ENCODE measurements at places on chromosomes 4 and X.
A peak's percentile ranks its signal among the peaks of the same experiment; 100 is the strongest.

GRCh38 chr4:47483745-47484144 is 1.3 kb upstream of the ATP10D start:
- peak; percentile 68 for DNase-seq

- peak; percentile 55 for DNase-seq
Measured at GRCh38 chr4:164807611-164808010, 53.7 kb downstream of the SMIM31 start.

- DNase-seq, result no peak
Measured at GRCh38 chr4:109554971-109555370, 5.1 kb upstream of the MCUB start.

- peak; percentile 93 for DNase-seq
Measured at GRCh38 chr4:74109116-74109869, 10.3 kb upstream of the CXCL2 start.

GRCh38 chrX:18895189-18895951 is 88.5 kb downstream of the PHKA2 start:
- no peak for DNase-seq

- DNase-seq, result no peak
Measured at GRCh38 chrX:153772316-153773217, 8.3 kb upstream of the SRPK3 start.

- no peak for DNase-seq
Measured at GRCh38 chrX:68632491-68632890, 15.0 kb upstream of the STARD8 start.

GRCh38 chrX:22481436-22481835 is 208.7 kb downstream of the CBLL2 start:
- no peak for DNase-seq

GRCh38 chr4:146398404-146398803 is 123.3 kb downstream of the SLC10A7 start:
- no peak for DNase-seq

GRCh38 chr4:31741326-31741725 is 1021.2 kb downstream of the PCDH7 start:
- DNase-seq, result no peak

DNA sequence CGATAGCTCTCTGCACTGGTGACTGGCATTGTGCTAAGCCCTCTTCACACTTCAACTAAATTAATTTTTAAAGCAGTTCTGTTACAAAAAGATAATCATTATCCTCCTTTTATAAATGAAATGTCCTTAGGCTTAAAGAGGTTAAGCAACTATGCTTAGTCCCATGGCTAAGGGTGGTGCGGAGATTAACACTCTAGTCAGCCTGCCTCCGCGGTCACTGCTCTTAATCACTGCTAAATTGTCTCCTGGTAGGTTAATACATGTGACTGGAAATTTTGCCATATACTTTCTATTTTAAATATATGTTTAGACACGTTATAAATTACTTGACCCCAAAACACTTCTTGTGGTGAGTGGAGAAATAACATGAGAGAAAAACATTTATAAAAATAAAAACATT is 473.7 kb downstream of the CENPC start:
- no peak for DNase-seq

DNA sequence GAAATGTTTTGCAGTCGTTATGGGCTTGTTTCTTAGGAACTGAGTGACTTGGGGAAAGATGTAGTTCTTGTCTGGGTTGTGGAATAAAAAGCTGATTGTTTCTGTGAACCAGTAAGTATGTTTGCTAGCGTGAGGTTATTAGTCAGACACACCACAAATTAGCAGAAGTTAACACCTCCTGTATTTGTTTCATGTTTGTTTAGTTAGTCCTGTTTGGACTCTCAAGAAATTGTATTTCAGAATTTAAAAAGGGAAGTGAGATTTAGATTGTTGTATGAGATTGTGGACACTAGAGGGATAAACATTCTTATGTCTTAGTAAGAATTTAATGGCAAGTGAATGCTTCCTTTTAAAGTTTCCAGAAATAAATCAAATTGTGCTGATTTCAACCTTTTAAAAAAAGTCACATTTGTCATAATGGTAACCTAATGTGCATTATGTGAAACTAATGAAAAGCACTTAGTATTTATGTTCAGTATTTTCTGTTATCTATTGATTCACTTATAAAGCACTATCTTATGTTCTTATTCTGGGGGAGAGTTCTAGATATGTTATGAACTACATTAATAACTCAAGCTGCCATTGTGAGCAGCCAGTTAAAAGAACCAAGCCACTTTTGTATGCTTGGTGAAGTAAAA is 25.6 kb downstream of the ATP10D start:
- no peak for DNase-seq

GRCh38 chr4:95838192-95838591 is 1.7 kb upstream of the PDHA2 start:
- no peak for DNase-seq

DNA sequence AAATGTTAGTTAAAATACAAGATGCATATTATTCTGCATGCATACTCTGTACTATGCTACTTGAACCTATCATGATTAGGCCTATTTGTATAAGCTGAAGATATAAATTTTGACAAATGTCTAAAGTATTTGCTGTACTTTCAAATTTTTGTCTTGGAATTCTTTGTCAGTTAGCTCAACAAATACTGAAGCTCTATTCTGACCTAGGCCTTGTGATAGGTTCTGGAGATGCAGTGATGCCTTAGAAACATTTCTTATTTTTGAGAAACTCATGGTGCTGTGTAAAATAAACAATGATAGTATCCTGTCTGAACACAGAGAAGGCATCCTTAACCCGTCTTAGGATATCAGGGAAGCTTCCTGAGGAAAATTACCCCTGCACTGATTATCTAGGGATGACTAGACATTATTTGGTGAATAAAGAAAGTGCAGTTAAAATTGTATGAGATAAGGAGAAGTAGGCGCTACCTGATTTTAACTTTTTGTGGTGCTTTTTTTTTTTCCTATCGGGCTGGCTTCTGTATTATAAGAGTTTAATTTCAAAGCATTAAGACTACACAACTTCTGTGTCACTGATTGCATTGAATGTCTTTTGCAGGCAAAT is 43.4 kb downstream of the MOB1B start:
- peak; percentile 21 for DNase-seq

- no peak for DNase-seq
Measured at GRCh38 chr4:127484117-127484516, 148.6 kb upstream of the INTU start.

- no peak for DNase-seq
Measured at GRCh38 chrX:153864561-153865320, 21.2 kb downstream of the L1CAM start.

- peak; percentile 15 for DNase-seq
Measured at GRCh38 chrX:125295337-125295736, 24.3 kb upstream of the TEX13C start.

DNA sequence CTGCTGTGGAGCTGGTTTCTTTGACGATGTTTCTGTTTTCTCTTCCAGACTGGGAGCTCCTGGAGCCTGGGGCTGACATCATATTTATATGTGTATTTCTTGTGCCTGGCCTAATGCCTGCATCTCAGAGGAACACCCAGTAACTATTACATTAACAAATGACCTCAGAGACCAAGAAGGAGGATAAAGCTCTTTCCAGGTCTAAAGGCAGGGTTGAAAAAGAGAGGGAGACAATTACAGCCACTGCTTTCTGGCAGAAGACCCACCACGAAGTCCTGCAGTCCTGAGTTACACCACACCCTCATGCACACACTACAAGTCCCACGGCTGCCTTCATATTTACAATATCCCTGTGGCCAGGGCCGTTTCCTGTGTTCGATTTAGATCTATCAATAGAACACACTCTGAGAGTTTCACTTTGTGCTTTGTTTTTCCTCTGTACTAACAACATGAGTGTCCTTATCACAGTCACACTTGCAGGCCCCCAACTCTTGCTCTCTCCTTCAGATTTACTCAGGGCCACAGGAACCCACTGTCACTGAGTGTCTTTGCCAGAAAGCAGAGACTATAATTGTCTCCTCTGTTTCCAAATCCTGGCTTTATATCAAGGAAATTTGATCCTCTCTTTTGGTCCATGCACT is 535.5 kb downstream of the MID1IP1 start:
- DNase-seq, result no peak
